Motor neuron (in vitro differentiated cells): ENCODE measurements at places on chromosomes 3 and 15.

DNA sequence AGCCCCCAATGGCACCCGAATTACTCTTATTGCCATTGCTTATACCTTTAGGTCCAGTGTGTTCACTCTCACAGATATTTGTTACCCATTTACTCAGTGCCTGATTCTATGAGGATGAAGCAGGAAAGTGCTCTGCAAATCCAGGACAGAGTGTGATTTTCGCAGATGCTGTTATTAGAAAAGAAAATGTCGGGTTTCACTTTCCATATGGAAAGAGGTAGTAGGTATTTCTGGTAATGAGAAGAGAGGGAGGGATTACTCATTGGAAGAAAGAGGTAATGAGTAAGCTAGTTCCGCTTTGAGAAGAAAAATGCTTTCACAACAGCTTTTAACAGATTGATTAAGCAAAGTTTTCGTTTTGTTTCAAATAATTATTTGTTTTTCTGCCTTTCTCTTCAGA, 336.3 kb upstream of the CFAP20DC start:
- ATAC-seq, result no peak

DNA sequence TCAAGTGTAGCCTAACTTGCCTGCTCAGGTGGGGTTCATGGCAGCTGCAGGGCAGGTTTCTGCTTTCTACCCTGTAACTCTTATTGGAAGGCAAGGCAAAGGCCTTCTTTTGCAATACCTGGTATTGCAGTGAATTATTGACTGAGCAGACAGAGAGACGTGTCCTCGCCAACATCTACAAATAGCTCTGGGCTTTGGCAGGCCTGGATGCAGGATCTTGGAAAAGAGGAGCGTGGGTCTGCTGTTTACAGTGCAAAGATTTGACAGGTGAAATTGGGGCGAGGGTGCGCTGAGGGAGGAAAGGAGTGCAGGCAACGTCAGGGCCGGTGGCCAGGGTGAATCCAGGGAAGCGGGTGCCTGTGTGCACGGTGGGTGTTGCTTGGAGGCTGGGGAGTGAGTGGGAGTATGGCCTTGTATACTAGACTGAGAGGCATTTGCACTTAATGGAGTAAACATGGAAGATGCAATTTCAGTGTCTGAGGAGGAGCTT, 44.5 kb downstream of the ST6GAL1 start:
- ATAC-seq, result no peak

- peak; percentile 57 for ATAC-seq
Observed at GRCh38 chr3:110995461-110996231, 76.0 kb upstream of the NECTIN3 start.

GRCh38 chr3:155843569-155843968, 10.7 kb downstream of the SLC33A1 start:
- no peak for ATAC-seq

DNA sequence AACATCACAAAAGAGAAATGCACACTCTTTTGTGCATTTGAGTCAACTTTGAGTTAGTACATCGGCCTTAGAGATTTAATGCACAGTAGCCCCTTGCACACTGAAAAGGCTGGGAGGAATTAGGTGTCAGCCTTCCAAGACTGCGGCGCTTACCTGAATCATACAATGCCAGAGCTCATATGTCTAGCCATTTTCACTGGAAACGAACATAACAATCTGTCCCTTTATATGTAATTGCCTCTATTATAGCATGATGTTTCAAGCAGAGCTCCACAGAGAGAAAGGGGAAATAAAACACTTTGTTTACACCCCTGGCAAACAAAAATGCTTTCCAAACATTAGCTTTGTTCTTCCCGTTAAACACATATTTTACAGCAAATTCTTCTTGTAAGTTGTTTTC, 315.7 kb upstream of the SLCO3A1 start:
- ATAC-seq, result no peak

DNA sequence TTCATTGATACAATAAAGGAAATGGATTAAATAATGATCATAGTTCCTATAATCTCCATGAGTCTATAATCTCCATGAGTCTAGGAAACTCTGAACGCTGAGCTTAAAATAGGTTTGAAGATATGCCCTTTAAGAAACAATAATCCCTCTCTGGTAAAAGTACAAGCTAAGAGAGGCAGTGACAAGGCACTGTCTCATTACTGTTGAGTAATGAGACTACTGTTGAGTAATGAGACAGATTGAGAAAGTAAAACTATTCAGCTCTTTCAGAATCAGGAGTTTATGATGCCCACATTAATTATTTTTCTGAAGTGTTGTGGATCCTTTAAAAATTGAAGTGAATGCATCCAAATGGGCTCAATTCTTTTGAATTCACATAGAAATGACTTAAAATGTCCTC, 235.5 kb upstream of the THRB start:
- ATAC-seq, result no peak

GRCh38 chr3:193010191-193010590, 92.5 kb upstream of the MB21D2 start:
- ATAC-seq, result no peak

DNA sequence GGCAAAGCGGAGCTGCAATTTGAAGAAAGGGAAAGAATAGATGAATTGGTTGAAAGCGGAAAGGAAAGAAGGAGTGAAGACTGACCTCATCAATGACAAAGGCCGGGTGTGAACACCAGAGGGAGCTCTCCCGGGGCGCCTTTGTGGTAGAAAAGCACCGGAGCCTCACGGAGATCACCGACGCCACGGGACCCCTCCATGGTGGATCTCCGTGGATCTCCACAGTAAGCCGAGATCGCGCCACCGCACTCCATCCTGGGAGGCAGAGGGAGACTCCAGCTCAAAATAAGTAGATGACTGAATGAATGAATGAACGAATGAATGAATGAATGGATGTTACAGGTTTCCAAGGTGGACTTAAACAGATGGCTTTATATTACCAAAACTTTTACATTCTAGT, 25.0 kb downstream of the GPR160 start:
- ATAC-seq, result no peak

GRCh38 chr3:173019378-173019777, 121.7 kb downstream of the SPATA16 start:
- ATAC-seq, result no peak

DNA sequence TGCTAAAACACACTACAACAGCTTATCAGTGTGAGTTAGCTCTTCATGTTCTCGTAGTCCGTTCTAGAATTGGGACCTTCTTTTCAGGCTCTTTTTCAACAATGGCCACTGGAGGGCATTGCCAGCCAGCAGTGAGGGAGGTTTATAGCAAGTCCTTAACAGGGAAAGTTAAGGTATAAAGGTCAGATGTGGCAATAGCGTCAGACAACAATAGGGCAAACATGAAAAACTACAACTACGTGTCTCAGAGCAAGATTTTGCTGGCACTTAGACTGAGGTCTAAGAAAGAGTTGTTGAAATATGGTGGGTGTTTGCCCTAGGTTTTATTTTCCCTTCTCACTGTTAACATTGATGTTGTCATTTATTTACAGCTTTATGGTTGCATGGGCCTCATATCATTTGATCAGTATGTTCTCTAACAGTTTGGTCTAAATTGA, 161.4 kb downstream of the GMNC start:
- peak; percentile 27 for ATAC-seq

DNA sequence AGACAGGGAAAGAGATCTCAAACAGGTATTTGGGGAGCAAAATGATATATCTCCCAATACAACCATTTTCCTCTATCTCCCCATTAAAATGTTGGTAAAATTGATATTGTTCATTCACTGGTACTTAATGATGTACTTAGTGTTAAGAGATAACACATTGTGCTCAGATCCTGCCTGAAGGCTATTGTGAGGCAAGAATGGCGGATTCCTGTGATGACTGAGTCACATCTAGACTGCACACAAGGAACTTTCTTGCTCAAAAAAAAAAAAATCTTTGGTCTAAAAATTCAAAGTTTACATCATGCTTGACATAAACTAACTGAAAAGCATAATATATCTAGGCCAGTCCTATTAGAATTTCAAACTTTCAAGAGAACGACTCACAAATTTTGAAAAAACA, 171.1 kb upstream of the TTC14 start:
- no peak for ATAC-seq

GRCh38 chr3:127758013-127758412, 64.3 kb downstream of the MGLL start:
- no peak for ATAC-seq

DNA sequence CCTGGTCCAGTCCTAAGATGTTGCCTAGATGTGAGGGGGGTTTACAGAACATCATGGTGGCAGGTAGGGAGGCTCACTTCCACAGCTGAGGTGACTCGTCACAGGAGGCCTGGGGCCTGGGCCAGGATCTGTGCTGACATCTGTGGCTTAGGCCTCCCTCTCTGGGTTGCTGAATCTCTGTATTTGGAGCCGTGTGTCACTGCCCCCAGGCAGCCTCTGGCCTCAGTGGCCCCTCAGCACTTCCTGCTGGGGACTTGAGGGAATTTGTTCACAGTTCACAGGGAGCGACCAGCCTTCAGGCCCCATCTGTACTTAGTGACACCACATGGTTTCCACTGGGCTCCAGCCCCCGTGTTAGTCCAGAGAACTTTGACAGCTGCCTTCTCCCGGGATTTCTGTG, 41.7 kb upstream of the ADAMTSL3 start:
- ATAC-seq, result no peak

DNA sequence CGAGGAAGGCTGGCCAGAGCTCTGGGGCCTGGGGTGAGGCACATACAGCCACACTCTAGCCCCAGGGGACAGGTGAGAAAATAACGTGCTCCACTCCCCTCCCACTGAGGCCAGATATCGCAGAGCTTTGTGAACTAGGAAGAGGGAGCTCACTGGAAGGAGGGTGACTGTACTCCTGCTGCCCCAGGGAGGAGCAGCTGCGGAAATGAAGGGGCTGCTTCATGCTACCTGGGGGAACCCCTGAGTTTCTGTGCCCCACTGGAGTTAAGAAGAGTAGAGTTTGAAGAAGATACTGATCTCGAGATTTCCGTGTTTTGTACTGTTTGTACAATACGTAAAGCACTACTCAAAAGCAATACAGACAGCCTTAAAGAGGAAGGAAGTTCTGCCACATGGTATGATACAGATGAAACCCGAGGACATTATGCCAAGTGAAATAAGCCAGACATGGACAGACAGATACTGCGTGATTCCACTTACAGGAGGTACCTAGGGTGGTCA, 44.6 kb downstream of the CMTM6 start:
- ATAC-seq, result no peak

DNA sequence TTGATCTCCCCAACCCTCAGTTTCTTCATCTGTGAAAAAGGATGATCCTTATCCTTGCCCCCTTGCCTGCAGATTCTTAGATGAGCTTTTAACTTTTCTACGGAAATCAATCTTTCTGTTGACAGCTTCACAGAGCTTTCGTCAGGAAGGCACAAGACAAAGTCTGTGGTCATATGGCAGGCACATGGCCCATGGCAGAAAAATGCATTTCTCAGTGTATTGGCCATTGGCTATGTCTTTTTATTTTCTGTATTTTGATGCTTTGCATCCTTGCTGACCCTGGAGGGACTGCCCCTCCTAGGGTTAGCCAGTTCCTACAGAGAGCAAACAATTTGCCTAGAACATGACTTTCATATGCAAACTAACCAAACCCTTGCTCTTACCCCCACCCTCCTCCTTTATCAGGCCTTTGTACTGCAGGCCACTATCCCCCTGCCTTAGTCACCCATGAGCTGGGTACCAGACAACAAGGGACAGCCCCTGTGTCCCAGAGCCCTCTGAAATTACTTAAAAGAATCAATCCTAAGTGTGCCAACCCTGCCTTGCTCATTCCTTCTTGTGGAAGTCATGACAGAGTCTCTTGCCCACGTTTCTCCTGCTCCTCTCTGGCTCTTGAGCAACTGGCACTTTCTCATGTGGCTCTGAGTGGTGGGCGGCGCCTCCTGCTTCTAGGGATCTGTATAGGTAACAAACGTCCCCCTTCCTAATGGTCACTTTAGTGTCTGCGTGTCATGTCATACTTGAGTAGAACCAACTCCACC, 24.1 kb upstream of the NOX5 start:
- ATAC-seq, result peak; percentile 56

DNA sequence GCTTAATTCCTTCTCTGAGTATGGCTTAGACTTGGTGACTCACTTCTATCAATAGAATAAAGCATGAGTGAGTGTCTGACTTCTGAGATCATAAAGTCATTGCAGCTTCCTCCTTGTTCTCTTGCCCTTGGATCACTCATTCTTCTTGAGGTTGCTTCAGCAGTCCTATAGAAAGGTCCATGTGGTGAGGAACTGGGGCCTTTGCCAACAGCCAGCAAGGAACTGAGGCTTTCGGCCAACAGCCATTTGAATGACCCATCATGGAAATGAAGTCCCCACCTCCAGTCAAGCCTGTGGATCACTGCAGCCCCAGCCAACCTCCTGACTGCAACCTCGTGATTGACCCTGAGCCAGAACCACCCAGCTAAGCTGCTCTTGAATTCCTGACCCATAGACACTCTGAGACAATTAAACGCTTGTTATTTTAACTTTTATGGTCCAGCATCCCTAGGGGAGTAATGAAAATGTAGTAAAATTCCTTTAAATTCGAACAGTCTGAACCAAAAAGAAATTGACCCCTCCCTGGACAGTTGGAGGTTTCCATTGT, 84.5 kb downstream of the WDR76 start:
- ATAC-seq, result no peak

- ATAC-seq, result no peak
Observed at GRCh38 chr3:5055357-5056110, 66.6 kb upstream of the ARL8B start.

DNA sequence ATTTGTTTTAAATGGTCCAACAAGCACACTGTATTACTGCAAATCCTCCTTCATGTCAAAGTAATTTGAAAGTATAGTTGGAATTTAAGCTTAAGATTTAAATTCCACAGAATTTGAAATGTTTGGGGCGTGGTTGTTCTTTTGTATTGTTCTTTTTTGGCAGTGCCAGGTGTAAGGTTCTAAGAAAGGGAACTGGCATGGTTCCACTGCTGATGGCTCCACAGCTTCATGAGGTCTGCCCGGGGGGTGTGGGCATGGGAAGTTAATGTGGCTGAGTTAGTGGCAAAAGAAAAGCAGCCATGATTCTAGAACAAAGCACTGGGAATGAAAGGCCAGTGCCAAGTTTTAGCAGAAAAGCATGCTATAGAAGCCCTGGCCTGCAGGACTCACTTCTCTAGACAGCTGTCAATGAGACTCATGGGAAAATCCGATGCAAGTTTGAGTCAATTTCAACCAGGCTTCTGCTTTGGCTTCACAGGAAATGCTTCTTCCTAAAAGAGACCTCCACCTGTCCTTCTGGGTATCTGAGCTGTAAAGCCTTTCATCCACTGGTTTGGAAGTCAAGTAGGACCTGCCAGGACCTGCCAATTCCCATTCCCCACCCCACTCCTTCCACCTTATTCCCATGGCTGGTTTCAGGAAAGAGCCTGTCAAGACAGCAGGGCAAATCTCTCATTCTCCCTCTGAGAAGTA, 18.9 kb downstream of the CDCP1 start:
- no peak for ATAC-seq

GRCh38 chr3:62246094-62246493, 127.3 kb downstream of the FEZF2 start:
- no peak for ATAC-seq
